ENCODE measurements at places on chromosomes 5 and 9.

DNA sequence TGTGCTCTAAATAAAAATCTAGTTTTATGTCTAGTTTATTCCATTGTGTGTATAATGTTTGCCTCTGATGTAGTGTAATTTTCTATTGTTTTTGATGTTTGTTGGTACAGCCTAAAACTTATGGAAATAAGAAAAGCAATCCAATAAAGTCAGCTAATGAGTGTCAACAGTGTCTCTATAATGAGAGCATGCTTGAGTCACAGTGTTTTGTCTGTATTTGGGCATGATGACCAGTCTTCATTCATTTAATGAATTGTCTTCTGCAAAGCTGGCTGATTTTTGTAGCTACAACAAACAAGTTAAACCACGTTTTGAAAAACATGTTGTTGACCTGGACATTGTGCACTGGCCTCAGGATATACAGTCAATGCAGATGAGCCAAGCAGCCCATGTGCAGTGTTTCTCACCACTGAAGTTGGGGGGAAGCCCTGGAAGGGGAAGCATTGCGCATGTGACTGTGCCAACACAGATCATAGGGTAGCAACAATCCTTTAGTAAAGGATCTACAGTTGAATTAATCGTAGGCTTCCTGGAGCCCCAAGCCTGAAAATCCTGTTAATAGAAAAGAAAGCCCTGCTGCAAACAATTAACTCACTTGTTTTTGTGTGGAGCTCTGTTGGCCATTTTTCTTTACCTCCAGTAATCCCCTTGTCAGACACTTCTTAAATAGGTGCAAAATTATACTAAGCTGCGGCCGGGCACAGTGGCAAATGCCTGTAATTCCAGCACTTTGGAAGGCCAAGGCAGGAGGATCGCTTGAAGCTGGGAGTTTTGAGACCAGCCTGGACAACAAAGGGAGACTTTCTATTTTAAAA lies 88.0 kb downstream of the INIP start:
- DNase-seq = no peak

- no peak for DNase-seq
Observed at GRCh38 chr5:170945275-170945674, 83.5 kb downstream of the RANBP17 start.

DNA sequence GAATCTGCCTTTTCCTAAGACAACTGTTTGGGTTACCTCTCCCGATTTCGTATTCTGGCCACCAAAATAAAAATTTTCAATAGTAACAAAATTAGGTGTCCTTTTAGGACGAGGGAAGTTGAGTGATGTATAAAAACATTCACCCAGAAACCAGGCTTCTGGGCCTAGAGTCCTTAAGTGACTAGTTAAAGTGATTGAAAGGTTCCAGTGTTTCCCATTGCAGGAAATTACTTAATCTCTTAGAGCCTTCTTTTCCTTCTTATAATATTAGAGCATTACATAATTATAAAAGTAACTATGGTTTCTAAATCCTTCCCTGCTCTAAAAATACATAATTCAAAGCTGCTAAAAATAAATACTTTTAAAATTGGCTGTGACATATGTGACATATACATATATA lies 7.3 kb downstream of the MCIDAS start:
- no peak for DNase-seq

- no peak for DNase-seq
Observed at GRCh38 chr5:81435023-81435422, 41.1 kb upstream of the ACOT12 start.

- no peak for DNase-seq
Observed at GRCh38 chr9:79884546-79884945, 312.8 kb downstream of the TLE4 start.

DNA sequence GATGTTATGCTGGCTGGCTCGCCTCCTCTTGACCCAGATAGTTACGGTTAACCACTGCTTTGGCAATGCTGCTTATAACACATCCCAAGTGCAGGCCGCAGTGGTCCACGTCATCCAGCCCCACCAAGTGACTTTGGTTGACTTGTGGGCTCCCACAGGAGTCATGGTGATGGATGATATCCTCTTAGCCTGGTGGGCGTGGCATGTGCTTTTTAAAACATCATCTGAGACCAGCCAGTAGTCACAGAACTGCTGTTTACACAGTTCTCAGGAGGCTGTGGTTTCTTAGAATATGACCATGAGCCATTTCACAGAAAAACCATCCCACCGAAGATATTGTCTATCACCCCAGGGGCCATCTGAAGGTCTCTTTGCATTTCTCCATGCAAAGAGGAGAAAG lies 216.9 kb downstream of the SH3GL2 start:
- DNase-seq = no peak
